ENCODE measurements at places on chromosomes 1 and 21. TPM values are rescaled to one million over a fixed set of nuclear protein-coding genes. Genes with fewer than 3 reads are reported as not detected.
A peak's percentile ranks its signal among the peaks of the same experiment; 100 is the strongest.

RAB3B gene
- 34.1 TPM for total RNA-seq

CGN gene
- total RNA-seq = 68.7 TPM

ZNF648 gene
- 0.27 TPM for total RNA-seq

STUM gene
- total RNA-seq = 1.3 TPM

MARK1 gene
- 18.6 TPM for total RNA-seq

LMX1A gene
- not detected for total RNA-seq

ADAMTS5 gene
- total RNA-seq = 0.64 TPM

DUSP12 gene
- total RNA-seq = 29.4 TPM

GRCh38 chr21:30561957-30562356, 843 bp upstream of the KRTAP19-7 start:
- DNase-seq = no peak

- DNase-seq = no peak
These were observed 643.5 kb downstream of the AJAP1 start for GRCh38 chr1:5297886-5298239.

- DNase-seq = no peak
These were observed 88.5 kb downstream of the DENND1B start for GRCh38 chr1:197686702-197687355.

GRCh38 chr1:109659145-109659544, 3.2 kb downstream of the GSTM4 start:
- no peak for DNase-seq

GRCh38 chr1:97919585-97920261, 1.1 kb downstream of the DPYD start:
- DNase-seq = no peak

GRCh38 chr1:169860187-169860586, 33.5 kb downstream of the SCYL3 start:
- no peak for DNase-seq

DNA sequence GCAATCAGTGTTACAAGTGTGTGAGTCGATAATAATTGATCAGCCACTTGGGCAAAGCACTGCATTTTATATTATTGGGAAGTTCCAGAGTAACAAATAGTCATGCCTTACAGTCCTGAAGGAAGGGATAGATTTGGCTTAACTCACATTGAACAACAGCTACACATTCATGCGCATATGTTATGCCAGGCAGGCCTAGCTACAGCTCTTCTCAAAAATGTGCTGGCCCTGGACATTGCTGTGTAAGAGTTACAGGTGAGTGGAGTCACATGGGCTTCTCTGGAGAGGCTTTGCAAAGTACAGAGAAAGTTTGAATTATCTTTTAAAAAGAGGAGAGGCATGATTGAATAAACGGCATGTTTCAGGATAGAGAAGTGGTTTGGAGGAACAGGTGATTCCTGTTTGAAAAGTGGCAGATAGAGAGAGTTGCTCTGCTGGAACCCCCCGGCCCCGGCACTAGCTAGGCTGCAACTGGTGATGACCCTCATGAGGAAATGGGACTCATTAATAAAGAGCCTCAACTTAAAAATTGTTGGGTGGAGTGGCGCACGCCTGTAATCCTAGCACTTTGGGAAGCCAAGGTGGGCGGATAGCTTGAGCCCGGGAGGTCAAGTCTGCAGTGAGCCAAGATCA, 200.6 kb downstream of the CRB1 start:
- DNase-seq = no peak

DNA sequence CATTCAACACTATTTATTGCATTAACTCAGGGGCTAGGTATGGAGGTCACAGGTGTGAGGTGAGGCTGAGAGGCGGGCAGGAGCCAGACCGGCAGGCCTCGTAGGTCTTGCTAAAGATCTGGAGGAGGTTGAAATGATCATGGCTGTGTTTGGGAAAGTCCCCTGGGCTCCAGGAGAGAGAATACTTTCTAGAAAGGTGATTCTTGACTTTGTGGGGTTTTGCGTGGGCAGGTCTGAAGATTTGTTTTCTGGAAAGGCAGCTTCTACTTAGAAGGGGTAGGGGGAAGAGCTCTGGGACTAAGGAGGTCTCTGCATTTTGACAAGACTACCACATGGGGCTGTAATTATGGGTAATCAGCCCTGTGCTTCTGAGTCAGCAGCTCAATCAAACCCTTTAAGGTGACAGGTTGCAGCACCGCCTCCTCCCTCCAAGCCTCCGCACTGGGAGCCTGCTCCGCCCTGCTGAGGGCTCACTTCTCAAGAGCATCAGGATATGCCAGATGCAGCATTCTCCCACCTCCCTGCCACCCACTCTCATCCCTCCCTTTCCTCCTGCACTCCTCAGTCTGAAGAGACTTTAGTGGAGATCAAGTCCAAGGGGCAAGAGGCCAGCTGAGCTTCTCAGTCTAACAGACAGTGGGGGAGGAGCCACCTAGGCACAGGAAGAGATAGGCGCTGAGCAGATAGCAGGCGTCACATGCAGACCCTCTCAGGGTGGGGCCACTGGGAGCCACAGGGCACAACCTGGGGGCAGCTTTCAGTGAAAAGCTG, 30.5 kb downstream of the SLC30A1 start:
- DNase-seq = peak; percentile 25

GRCh38 chr1:101453844-101454243, 217.0 kb downstream of the S1PR1 start:
- no peak for DNase-seq

GRCh38 chr1:49364676-49365075, 588.0 kb upstream of the BEND5 start:
- peak; percentile 10 for DNase-seq

- no peak for DNase-seq
These were observed 10.5 kb upstream of the TAF1A start for GRCh38 chr1:222600281-222600680.

GRCh38 chr1:40848530-40849189, 13.5 kb downstream of the CITED4 start:
- DNase-seq = peak; percentile 77

DNA sequence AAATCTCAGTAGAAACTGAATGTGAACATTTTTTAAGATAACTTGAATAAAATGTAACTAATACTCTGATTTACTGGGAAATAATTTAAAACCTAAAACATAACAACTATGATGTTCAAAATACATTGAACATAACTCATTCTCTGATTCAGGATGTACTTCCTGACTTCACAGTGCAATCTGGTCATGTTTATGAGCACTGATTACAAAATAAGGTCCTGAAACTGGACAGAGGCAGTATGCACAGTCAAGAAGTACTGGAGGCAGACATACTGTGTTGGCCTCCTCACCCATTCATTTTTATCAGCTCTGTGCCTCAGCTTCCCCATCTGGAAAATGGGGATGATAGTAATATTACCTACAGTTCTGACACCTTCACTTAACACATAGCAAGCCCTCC, 651.3 kb downstream of the PTPRC start:
- no peak for DNase-seq

- no peak for DNase-seq
These were observed 67.6 kb downstream of the POFUT2 start for GRCh38 chr21:45220071-45220481.

DNA sequence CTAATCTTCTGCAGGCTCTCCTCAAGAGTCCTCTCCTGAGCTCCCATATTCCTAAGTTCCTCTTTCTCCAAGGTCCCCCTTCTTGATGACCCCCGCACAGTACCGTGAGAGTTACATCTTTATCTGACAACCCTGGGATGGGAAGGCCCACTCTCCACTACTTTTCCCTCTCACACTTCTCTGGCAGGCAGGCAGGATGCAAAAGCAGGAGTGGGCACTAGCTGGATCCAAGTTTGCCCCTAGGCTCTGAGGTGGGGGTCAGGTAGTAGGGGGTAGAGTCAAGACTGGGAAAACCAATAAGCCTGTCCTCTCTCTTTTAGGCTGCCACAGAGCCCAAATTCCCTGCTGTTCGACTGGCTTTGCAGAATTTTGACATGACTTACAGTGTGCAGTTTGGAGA, 3.9 kb downstream of the NSUN4 start:
- DNase-seq = no peak

GRCh38 chr1:154442006-154442740, 37.0 kb downstream of the IL6R start:
- peak; percentile 56 for DNase-seq

- DNase-seq = no peak
These were observed 11.8 kb upstream of the BMP8B start for GRCh38 chr1:39800471-39800835.

GRCh38 chr1:54571803-54572541, 23.9 kb downstream of the ACOT11 start:
- DNase-seq = peak; percentile 50

DNA sequence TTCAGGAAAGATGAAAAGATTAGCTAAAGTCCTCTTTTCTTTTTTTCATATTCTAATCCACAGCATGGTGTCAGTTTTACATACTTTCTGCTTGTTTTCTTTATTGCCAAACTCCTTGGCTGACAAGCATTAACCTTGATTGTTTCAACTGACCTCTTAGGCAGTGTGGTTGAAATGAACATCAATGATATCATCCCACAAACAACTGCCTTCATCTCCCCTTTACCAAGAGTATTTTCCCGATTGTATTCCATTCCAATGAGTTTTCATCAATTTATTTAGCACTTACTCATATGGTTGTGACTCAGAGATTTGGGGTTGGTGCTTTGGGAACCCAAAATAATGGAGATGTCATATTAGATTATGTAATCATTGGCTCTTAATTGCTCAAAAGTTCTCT, 71.8 kb downstream of the SPAG17 start:
- no peak for DNase-seq

GRCh38 chr1:27099587-27100334, 55.2 kb downstream of the SLC9A1 start:
- DNase-seq = no peak

DNA sequence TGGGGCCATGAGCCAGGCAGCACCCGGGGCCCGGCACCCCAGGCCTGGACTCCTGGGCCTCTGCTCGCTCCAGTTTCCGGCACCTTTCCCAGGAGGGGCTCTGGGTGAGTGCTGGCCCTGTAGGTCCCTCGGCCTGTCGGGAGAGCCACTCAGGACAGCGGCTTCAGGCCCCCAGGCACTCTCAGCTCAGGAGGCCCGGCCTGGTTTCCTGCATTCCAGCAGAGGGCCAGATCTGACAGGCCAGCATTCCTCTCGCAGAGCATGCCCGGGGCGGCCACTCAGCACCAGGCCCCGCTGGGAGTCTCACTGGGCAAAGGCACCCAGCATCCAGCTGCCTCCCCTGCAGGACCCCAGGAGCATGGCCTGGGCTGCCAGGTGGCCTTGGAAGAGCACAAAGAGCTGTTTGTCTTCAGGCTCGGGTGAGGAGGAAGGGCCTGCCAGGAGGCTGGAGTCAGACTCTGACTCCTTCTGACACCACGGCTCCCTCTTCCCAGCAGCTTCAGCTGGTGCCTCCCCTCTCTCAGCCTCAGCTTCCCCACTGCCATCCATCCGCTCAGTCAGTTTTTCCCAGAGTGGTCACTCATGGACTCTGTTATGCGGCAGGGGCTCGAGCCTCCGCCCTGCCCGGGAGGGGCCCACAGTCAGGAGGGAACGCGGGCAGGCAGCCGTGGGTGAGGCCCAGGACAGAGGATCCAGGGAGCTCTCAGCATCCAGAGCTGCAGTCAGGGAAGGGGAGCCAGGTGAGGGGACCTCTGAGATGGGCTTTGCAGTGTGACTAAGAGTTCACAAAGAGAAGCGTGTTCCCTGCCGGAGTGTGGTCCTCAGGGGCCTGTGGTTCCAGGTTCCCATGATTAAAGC, 51.7 kb downstream of the WNT9A start:
- DNase-seq = peak; percentile 38

DNA sequence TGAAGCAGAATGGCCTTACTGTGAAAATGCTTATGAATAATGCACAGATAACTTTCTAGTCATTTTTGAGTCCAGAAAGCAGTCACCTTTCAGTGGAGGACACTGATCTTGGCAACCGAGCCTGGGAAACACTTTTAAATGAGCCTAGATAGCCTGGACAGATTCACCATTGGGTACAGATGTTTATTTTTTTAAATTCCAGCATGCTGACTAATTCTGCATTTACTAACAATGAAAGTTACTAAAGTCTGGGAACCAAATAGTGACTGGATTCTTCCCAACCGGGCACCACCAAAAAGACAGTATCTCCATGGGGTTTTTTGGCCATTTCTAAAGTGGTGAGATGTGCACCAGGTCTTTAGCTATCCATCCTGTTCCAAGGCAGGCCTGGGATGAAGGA, 3.3 kb upstream of the FMOD start:
- no peak for DNase-seq

GRCh38 chr1:178072326-178072725, 21.6 kb upstream of the RASAL2 start:
- DNase-seq = no peak

DNA sequence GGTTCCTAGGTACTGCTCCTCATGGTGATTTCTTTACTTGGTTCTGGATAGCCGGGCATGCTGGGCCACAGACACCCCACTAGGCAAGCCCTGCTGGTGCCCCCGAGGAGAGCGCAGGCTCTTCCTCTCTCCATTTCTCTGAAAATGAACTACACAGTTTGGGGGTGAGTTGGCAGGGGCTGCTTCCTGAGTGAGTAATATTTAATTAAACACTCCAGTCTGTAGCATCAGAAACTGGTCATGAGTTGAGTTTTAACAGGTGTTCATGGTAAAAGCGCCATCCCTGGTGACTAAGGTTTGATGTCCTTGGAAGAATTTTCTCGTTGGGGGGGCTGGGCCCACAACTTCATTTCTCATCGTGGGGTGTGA, 1.7 kb downstream of the SPSB1 start:
- DNase-seq = no peak

DNA sequence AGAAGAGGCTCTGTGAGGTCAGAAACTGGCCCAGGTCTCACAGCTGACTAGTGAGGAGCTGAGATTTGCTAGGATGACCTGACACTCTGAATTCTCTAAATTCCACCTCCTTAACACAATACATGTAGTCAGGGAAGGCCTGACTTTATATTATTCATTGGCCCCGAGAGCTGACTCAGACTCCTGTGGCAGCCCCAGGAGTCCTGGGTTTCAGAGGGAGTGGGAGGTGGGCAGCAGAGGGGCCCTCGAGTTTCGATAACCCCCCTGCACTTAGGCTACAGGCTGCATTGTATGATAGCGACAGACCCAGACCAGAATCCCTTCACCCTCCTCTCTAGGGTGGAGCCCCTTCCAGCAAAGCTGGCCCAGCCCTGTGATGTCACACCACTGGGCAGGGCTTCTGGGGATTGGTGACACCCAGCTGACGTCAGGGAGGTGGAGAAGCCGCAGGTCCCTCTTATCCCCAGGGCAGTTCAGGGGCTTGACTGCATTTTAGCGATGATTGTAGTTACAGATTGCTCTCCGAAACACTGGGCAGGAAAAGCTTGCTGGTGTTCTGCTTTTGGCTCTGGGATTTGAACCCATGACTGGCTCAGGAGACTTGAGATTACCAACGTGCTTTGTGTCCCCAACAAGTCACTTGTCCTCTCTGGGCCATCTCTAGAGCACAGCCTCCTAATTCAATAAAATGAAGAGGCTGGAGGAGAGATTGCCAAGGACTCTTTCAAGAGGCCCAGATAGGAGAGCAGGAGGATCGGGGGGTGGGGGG, 17.0 kb upstream of the GPR37L1 start:
- DNase-seq = peak; percentile 83

DNA sequence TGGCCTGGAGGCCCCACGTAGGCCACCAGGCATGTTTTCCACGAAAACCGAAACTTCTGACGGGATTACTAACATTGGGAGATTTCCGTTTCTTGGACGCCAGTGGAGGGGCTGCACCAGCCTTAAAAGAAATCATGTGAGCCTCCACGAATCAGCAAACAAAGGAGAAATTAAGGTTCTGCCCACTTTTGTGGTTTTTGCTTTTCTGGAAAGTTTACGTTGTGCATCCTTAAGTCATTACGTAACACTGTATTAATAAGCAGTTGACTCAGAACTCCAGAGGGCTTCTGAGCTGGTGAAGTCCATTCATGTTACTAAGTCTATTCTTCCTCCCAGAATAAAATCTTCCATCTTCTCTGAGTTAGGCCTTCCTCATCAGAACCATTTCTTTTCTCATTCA, 168.5 kb downstream of the PSMG1 start:
- no peak for DNase-seq
